Neural cell (in vitro differentiated cells): ENCODE measurements at places on chromosomes 6 and 20. TPM values are rescaled to one million over a fixed set of nuclear protein-coding genes. Genes with fewer than 3 reads are reported as not detected.

The RIPPLY2 gene
- polyA plus RNA-seq = 3.5 and 5.0 TPM in 2 replicates

The OXT gene
- polyA plus RNA-seq = not detected in 2 replicates

The CCN2 gene
- 1.5 and 2.3 TPM in 2 replicates for polyA plus RNA-seq

The KHDC1L gene
- polyA plus RNA-seq = not detected in 2 replicates

The ZNF311 gene
- polyA plus RNA-seq = 4.6 and 4.7 TPM in 2 replicates

The CABLES2 gene
- 8.3 and 8.6 TPM in 2 replicates for polyA plus RNA-seq

The ZNF318 gene
- 11.7 and 16.1 TPM in 2 replicates for polyA plus RNA-seq

The OR2H2 gene
- not detected in 2 replicates for polyA plus RNA-seq

The C20orf141 gene
- not detected in 2 replicates for polyA plus RNA-seq

The MOCS1 gene
- 4.6 and 6.4 TPM in 2 replicates for polyA plus RNA-seq

The C6orf132 gene
- polyA plus RNA-seq = not detected in 2 replicates

The ATP6V1G2 gene
- polyA plus RNA-seq = 56.7 and 76.7 TPM in 2 replicates

The PRKN gene
- polyA plus RNA-seq = 1.2 and 3.4 TPM in 2 replicates

The FBXO30 gene
- polyA plus RNA-seq = 13.3 and 14.0 TPM in 2 replicates

The DPPA5 gene
- polyA plus RNA-seq = not detected in 2 replicates

The SLC17A1 gene
- polyA plus RNA-seq = not detected in 2 replicates

The RSPO3 gene
- 0.20 and 0.48 TPM in 2 replicates for polyA plus RNA-seq

The BMP6 gene
- polyA plus RNA-seq = 1.8 and 2.4 TPM in 2 replicates

The TMC2 gene
- polyA plus RNA-seq = 0.11 and 0.66 TPM in 2 replicates

The VIP gene
- polyA plus RNA-seq = 0.63 TPM in 1 of 2 replicates, not detected in the other

The EPPIN gene
- not detected in 2 replicates for polyA plus RNA-seq

The ZBTB46 gene
- 15.0 and 21.0 TPM in 2 replicates for polyA plus RNA-seq

The CTAGE9 gene
- polyA plus RNA-seq = not detected in 2 replicates

The PHACTR3 gene
- 1.3 and 1.6 TPM in 2 replicates for polyA plus RNA-seq

The CENPQ gene
- polyA plus RNA-seq = 5.3 and 8.8 TPM in 2 replicates

The ESF1 gene
- 6.4 and 10.0 TPM in 2 replicates for polyA plus RNA-seq

The SRMS gene
- polyA plus RNA-seq = not detected in 2 replicates

The ENPP5 gene
- 1.1 and 1.2 TPM in 2 replicates for polyA plus RNA-seq

The UST gene
- polyA plus RNA-seq = 6.3 and 7.5 TPM in 2 replicates

The SIRPG gene
- not detected in 2 replicates for polyA plus RNA-seq

The ULBP1 gene
- 0.22 and 0.38 TPM in 2 replicates for polyA plus RNA-seq

The PSORS1C1 gene
- not detected in 2 replicates for polyA plus RNA-seq

The SOX18 gene
- 0.12 TPM in 1 of 2 replicates, not detected in the other for polyA plus RNA-seq

The IER3 gene
- polyA plus RNA-seq = 1.3 and 3.0 TPM in 2 replicates

The VWA7 gene
- 5.3 and 5.7 TPM in 2 replicates for polyA plus RNA-seq

The GJA10 gene
- polyA plus RNA-seq = not detected in 2 replicates

The JPH2 gene
- not detected in 2 replicates for polyA plus RNA-seq

The IMPG1 gene
- not detected in 2 replicates for polyA plus RNA-seq
